ENCODE measurements at places on chromosomes 5 and 9. TPM values are rescaled to one million over a fixed set of nuclear protein-coding genes. Genes with fewer than 3 reads are reported as not detected.

AK1 gene
- 67.6 TPM for total RNA-seq

OR1J2 gene
- not detected for total RNA-seq

NR2F1 gene
- total RNA-seq, result 0.04 TPM

KIF4B gene
- total RNA-seq, result 0.07 TPM

SPEF2 gene
- 0.29 TPM for total RNA-seq

LCN15 gene
- total RNA-seq, result not detected

DMRT3 gene
- total RNA-seq, result not detected

PFN3 gene
- not detected for total RNA-seq

CAMK2A gene
- 0.13 TPM for total RNA-seq

HTR4 gene
- total RNA-seq, result not detected

LRRC8A gene
- total RNA-seq, result 23.5 TPM

- no peaks in the 10 kb centered on the region for H3K36me3 ChIP-seq
- H3K27ac ChIP-seq, result peak overlapping the region; percentile 85
- no peak overlapping the region for H3K4me3 ChIP-seq
- no peaks in the 10 kb centered on the region for H3K27me3 ChIP-seq
- peaks cover 59% of the 10 kb centered on the region for H3K4me1 ChIP-seq
- DNase-seq, result no peak
Observed at GRCh38 chr5:149452665-149453617, 73.8 kb upstream of the IL17B start.

DNA sequence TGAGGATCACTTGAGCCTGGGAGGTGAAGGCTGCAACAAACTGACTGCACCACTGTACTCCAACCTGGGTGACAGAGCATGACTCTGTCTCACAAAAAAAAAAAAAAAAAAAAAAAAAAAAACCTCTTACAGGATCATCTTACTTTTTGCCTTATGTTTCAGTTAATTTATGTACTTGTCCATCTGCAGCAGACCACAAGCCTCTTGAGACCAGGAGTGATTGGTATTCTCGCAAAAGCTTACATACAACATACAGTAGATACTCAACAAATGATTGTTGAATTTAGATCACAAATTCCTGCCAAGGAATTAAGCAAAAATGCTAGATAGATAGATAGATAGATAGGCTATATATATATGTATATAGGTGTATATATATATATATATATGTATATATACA lies 12.4 kb downstream of the CEMIP2 start:
- no peak for DNase-seq
- no peak overlapping the region for H3K27ac ChIP-seq
- no peaks in the 10 kb centered on the region for H3K36me3 ChIP-seq
- peaks cover 12% of the 10 kb centered on the region for H3K4me1 ChIP-seq
- H3K4me3 ChIP-seq, result no peak overlapping the region

DNA sequence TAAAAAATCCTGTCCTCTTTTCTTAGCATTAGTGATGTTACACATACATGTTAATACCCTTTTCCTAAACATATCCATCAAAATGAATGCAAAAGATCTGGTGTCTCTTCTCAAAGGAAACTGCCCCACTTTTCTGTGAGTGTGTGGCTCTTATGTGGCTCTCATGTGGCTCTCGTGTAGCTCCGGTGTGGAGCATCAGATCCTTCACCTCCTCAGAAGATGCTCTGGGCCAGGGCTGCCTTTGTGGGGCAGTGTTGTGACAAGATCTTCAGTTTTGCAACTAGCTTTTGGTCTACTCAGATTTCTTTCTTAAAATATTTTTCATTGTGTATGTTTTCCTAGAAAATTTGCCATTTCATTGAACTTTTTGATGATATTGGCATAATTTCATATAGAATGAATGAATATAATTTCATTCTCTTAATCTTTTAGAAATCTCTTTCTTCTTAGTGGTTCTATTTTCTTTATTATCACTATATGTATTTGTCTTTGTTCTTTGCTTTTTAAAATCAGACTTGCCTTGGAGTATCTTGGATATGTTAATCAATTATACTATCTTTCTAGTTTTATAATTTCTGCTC lies 19.4 kb downstream of the GARNL3 start:
- H3K36me3 ChIP-seq, result no peaks in the 10 kb centered on the region
- no peaks in the 10 kb centered on the region for H3K4me1 ChIP-seq
- H3K27me3 ChIP-seq, result peaks cover 18% of the 10 kb centered on the region
- no peak for DNase-seq
- no peak overlapping the region for H3K27ac ChIP-seq

DNA sequence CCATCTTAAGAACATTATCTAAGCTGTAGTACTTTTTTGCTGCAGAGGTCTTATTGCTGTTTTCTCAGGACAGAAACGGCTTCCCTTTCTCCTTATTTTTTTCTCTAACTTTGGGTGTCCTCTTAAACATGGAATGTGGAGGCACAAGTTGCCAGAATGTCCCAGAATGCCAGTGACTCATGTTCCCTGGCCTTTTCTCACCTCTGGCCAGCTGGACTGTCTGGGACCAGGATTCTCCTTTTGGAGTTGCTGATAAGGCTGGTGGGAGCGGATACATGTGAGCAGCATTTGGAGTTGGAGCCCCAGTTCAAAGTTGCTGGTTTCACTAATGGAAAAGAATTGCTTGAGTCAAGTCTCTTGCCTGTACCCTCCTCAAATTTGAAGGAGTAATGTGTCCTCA lies 112.8 kb downstream of the ARHGAP26 start:
- no peak overlapping the region for H3K4me3 ChIP-seq
- no peak for DNase-seq
- no peak overlapping the region for H3K27ac ChIP-seq
- H3K36me3 ChIP-seq, result no peaks in the 10 kb centered on the region
- no peaks in the 10 kb centered on the region for H3K4me1 ChIP-seq

DNA sequence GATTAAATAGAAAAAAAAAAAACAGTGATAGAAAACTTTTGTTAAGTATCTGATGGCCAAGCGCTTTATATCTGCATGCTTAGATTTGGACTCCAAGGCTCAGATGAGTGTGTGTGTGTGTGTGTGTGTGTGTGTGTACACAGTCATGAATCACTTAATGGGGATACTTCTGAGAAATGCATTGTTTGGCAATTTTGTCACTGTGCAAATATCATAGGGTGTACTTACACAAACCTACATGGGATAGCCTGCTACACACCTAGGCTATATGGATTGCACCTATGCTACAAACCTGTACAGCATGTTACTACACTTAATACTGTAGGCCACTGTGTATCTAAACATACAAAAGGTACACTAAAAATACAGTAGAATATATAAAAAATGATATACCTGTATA lies 635.6 kb upstream of the NUDT12 start:
- no peak overlapping the region for H3K27ac ChIP-seq
- H3K27me3 ChIP-seq, result no peaks in the 10 kb centered on the region
- no peaks in the 10 kb centered on the region for H3K4me1 ChIP-seq
- H3K4me3 ChIP-seq, result no peak overlapping the region
- no peaks in the 10 kb centered on the region for H3K36me3 ChIP-seq

GRCh38 chr9:125896404-125896803 lies 149.2 kb downstream of the PBX3 start:
- H3K4me1 ChIP-seq, result no peaks in the 10 kb centered on the region
- peaks cover 3% of the 10 kb centered on the region for H3K27me3 ChIP-seq
- no peak overlapping the region for H3K27ac ChIP-seq
- no peak for DNase-seq
- H3K36me3 ChIP-seq, result no peaks in the 10 kb centered on the region
- no peak overlapping the region for H3K4me3 ChIP-seq

- H3K36me3 ChIP-seq, result no peaks in the 10 kb centered on the region
- H3K4me1 ChIP-seq, result no peaks in the 10 kb centered on the region
- H3K27me3 ChIP-seq, result no peaks in the 10 kb centered on the region
- DNase-seq, result no peak
- H3K27ac ChIP-seq, result no peak overlapping the region
- H3K4me3 ChIP-seq, result no peak overlapping the region
Observed at GRCh38 chr9:71509054-71509453, 259.3 kb downstream of the CEMIP2 start.

DNA sequence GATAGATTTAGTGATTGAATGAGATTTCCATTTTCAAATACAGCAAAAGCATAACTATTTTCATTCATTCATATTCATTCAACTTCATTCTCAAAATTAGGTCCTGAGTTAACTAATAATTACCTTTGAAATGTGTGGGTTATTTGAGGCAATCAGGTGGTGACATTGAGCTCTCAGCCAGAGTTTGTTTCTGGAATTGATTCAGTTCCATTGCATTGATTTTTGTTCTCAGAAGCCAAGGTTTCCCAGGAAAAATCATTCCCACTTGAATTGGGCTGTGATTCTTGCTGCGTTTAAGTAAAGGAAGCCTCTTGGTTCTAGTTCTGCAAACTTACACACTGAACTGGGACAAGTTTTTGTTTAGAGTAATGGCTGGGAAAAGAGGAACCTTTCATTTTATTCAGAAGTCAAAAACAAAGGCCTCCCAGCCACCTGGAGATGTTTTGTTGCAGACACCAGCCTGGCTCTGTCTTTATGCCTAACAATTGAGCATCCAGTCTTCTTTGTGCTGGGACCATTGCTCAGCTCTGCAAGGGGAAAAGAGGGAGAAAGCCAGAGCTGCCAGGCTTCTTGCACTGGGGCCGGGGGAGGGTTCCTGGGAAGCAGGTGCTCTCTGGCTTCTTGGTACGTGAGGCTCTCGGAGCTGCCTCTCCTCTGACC lies 198.6 kb downstream of the TRIO start:
- no peak overlapping the region for H3K4me3 ChIP-seq
- H3K36me3 ChIP-seq, result no peaks in the 10 kb centered on the region
- H3K27me3 ChIP-seq, result peaks cover 3% of the 10 kb centered on the region
- no peak overlapping the region for H3K27ac ChIP-seq
- DNase-seq, result no peak
- H3K4me1 ChIP-seq, result no peaks in the 10 kb centered on the region

GRCh38 chr9:107127608-107128007 lies 155.5 kb upstream of the RAD23B start:
- no peak for DNase-seq
- no peak overlapping the region for H3K27ac ChIP-seq
- H3K4me1 ChIP-seq, result no peaks in the 10 kb centered on the region
- no peaks in the 10 kb centered on the region for H3K36me3 ChIP-seq
- H3K4me3 ChIP-seq, result no peak overlapping the region

DNA sequence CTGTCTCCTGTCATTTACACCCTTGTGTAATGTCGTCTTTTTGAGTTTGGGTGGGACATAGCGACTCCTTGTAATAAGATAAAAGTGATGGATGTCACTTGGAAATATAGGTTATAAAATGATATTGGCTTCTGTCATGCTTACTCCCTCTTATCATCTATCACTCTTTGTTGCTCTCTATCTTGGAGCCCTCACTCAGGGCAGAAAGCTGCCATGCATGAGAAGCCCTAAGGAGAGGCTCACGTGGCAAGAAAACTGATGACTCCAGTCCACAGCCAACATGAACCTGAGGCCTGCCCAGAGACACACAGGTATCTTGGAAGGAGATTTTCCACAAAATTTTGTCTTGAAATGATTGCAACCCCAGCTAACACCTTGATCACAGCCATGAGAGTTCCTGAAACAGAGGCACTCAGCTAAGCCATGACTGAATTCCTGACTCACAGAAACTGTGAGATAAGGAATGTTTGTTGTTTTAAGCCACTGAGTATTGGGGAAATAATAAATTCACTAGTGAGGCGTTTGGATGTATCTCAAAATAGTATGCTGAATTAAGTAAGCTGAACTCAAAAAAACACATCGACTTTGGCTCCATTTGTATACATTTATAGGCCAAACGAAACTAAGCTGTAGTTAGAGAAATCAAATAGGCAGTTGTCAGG lies 216.7 kb downstream of the CDH18 start:
- H3K27ac ChIP-seq, result no peak overlapping the region
- H3K4me1 ChIP-seq, result no peaks in the 10 kb centered on the region
- DNase-seq, result no peak
- H3K4me3 ChIP-seq, result no peak overlapping the region
- H3K27me3 ChIP-seq, result no peaks in the 10 kb centered on the region

DNA sequence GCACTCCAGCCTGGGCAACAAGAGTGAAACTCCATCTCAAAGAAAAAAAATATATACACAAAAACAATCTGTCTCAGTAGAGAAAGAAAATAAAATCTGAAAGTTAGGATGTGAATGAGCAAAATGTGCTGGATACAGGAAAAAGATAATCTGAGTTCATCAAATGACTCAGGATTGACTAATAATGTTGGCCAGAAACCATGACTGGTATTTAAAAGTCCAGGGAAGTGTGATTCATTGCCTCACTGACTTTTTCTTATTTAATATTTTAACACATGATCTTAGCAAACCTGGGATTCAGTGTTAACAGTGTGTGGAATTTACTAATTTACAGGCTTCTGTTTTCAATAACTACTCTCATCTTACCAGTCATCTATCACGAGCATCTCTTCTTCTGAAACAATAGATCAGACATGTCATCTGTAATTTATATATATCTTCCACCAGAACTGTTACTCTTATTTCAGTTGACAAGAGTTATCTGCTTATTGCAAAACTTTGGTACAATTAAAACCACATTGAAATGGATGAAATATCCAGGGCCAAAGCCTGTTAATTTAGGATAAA lies 256.7 kb downstream of the CDH12 start:
- no peaks in the 10 kb centered on the region for H3K27me3 ChIP-seq
- H3K27ac ChIP-seq, result no peak overlapping the region
- H3K4me3 ChIP-seq, result no peak overlapping the region
- no peaks in the 10 kb centered on the region for H3K36me3 ChIP-seq
- no peaks in the 10 kb centered on the region for H3K4me1 ChIP-seq

- DNase-seq, result no peak
- H3K4me1 ChIP-seq, result no peaks in the 10 kb centered on the region
- H3K4me3 ChIP-seq, result no peak overlapping the region
- H3K27ac ChIP-seq, result no peak overlapping the region
Observed at GRCh38 chr5:78001197-78001596, 225.1 kb upstream of the TBCA start.

DNA sequence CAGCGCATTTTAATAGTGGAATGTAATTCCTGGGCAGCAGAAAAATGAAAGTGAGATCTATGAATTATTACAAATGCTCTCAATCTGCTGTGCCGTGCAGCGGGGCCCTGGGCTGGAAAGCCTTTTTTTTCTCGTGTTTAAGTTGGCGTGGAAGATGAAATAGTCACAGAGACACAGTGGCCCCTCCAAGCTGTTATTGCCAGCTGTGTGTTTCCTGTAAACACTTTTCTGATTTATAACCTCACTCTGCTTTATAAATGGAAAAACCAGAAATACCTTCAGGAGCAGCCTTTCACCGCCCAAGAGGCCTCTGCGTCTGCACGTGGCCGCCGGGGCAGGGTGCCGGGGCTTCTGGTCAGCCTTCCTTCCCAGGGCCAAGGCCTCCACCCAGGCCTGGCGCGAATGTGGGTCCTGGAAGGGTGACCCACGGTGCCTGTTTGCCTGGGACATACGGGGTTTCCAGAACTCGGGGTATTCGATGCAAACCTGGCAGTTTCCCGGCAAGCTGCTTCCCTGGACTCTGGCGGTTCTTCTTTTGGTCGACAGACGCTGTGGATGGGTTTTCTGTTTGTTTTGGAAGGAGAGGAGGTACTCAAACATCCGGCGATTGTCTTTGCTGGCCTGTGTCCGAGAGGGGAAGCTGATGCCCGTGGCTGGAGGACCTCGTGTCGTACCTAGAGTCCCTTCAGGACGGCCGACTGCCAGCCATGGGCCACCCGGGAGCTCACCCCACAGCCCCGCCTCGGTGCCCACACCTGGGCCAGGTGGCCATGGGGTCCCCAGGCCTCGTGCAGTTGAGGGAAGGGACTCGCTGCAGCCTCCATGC lies 256.7 kb downstream of the PARP8 start:
- H3K4me1 ChIP-seq, result no peaks in the 10 kb centered on the region
- no peaks in the 10 kb centered on the region for H3K36me3 ChIP-seq
- H3K4me3 ChIP-seq, result no peak overlapping the region
- H3K27ac ChIP-seq, result no peak overlapping the region
